Thyroid gland (tissue), 4 donors: ENCODE measurements at places on chromosomes 2 and 18. TPM values are rescaled to one million over a fixed set of nuclear protein-coding genes. Genes with fewer than 3 reads are reported as not detected.

IL36B gene
- total RNA-seq = not detected

INHA gene
- not detected for total RNA-seq

GAL3ST2 gene
- not detected for total RNA-seq

SOWAHC gene
- 13.4 TPM for total RNA-seq

SKA1 gene
- 0.45 TPM for total RNA-seq

LCT gene
- not detected for total RNA-seq

LAMA3 gene
- 9.1 TPM for total RNA-seq

NTSR2 gene
- not detected for total RNA-seq

CCDC85A gene
- total RNA-seq = 24.5 TPM

MZT2A gene
- 116 TPM for total RNA-seq

DHRS9 gene
- total RNA-seq = 0.54 TPM

KIF1A gene
- 1.7 TPM for total RNA-seq

ABCA12 gene
- not detected for total RNA-seq

COBLL1 gene
- 83.6 TPM for total RNA-seq

EPHA4 gene
- total RNA-seq = 54.3 TPM

KLHL30 gene
- 0.22 TPM for total RNA-seq

PGAP1 gene
- total RNA-seq = 7.7 TPM

RAMP1 gene
- 0.78 TPM for total RNA-seq

SERPINB13 gene
- not detected for total RNA-seq

OSBPL6 gene
- 5.3 TPM for total RNA-seq

WDR35 gene
- 18.3 TPM for total RNA-seq

C2orf92 gene
- total RNA-seq = 36.0 TPM

TANC1 gene
- total RNA-seq = 68.3 TPM

CRACDL gene
- total RNA-seq = 9.3 TPM

CCDC93 gene
- 28.4 TPM for total RNA-seq

IL1B gene
- 0.27 TPM for total RNA-seq

NCKAP5 gene
- 1.2 TPM for total RNA-seq
